GF-D8 (cell line): ENCODE measurements at places on chromosomes 2 and 18.

- DNase-seq: no peak
Measured at GRCh38 chr18:63887424-63887823, at the start of gene SERPINB2. SERPINB2 (plus strand) TSS chr18:63887705; CDS start chr18:63891445, 3,740 bp downstream.

GRCh38 chr18:77067291-77068061, 65.1 kb downstream of the MBP start:
- DNase-seq: peak; percentile 97

GRCh38 chr2:129479892-129480291, 499.6 kb upstream of the RAB6C start:
- DNase-seq: no peak

GRCh38 chr18:22348521-22349316, 69.0 kb downstream of the CTAGE1 start:
- no peak for DNase-seq

GRCh38 chr18:25726298-25726697, 364.1 kb downstream of the SS18 start:
- no peak for DNase-seq
